ENCODE measurements at places on chromosomes 7 and 10.

- no peak for DNase-seq
Observed at GRCh38 chr7:85111761-85112160, 75.1 kb downstream of the SEMA3D start.

DNA sequence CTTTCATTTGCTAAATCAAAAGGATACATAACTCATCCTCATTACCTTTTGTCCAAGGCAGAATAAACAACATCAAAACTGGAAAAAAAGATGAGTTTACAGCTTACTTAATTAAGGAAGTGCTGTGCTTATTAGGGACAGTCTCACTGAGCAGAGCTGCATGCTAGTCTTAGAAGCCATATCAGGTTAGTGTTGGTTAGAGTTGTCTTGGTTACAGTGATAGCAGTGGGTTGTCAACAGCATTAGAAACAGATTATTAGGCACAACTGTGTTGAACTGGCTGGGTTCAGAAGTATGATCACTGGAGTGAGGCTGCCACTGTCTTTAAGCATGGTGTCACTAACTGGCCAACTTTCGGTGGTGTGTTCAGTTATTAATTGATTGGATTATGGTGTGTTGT lies 503.9 kb upstream of the IGFBP3 start:
- DNase-seq = no peak

DNA sequence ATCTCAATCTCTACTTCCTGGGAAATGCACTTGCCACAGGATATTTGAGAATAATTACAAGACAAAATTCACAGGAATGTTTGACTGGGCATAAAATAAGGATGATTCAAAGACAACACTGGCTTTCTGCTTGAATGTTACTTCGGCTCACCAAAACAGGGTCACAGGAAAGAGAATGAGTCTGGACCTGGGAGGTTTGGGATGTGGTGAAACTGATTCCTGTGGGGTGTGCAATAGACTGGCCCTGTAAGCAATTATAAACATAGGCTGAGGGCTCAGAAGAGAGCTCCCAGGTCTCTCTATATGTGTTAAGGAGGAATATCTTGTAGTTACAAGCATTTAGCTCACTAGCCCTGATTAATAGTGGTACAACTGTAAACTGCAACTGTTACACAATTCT lies 613.9 kb upstream of the CELF2 start:
- no peak for DNase-seq

DNA sequence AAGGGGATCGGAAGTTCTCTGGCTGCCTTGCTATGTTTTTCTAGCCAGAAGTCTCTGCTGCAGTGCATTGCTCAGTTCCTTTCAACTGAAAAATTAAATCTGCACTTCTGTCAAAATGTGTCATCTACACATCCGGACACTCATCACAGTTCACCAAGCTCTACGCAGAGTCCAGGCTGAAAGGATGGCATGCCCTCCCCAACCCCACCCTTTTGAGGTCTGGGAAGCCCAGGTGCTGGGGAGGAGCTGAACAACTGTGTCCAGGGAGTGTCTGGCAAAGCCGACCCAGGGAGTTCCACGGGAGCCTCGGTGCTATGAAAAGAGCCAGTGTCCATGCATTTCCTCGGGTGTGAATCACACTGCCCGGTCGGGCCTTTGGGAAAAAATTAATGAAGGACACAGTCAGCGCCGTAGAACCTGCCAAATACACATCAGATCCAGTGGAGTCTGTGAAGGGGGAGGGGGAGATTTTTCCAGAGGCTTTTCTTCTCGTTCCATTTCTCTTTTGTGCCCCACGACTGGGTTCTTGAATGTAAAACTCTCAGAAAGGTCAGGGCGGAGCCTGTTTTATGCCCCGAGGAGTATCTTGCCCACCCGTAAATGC lies 757 bp upstream of the PALS2 start:
- peak; percentile 20 for DNase-seq

DNA sequence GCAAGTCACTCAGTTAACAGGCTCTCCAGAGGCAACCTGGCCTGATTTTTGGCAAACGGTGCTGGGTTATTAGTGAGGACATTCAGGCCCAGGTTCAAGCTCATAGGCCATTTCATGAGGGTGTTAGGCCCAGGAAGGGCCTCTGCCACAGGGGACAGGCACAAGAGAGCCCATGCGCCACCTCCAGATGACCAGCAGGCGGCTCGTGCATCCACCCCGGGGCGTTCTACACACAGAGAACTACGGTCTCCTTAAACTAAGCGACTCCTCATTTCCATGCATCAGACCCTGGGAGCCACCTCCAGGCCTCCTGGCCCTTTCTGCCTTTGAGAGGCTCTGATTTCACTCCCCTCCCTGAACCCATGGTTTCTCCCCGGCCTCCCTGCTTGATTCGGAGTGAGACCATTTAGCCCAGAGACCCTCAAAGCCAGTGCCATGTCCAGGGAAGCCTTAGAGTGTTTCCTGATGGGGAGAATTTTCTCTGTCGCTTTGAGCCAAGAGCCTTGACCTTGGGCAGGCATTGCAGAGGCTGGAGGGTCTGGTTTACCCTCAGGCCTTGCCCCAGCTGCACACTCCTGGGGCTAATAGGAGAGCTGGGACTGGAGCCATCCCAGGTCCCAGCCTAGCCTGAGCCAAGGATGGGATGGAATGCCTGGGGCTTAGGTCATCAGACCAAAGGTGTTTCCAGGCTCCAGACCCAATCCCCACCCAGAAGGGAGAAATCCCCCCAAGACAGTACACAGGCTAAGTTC lies 188.0 kb downstream of the GRID1 start:
- no peak for DNase-seq

GRCh38 chr7:11298220-11298619 lies 324.5 kb downstream of the PHF14 start:
- DNase-seq = no peak

- DNase-seq = no peak
Observed at GRCh38 chr7:17118412-17118811, 180.0 kb upstream of the AHR start.

- no peak for DNase-seq
Observed at GRCh38 chr10:110462166-110463095, 35.3 kb upstream of the DUSP5 start.

DNA sequence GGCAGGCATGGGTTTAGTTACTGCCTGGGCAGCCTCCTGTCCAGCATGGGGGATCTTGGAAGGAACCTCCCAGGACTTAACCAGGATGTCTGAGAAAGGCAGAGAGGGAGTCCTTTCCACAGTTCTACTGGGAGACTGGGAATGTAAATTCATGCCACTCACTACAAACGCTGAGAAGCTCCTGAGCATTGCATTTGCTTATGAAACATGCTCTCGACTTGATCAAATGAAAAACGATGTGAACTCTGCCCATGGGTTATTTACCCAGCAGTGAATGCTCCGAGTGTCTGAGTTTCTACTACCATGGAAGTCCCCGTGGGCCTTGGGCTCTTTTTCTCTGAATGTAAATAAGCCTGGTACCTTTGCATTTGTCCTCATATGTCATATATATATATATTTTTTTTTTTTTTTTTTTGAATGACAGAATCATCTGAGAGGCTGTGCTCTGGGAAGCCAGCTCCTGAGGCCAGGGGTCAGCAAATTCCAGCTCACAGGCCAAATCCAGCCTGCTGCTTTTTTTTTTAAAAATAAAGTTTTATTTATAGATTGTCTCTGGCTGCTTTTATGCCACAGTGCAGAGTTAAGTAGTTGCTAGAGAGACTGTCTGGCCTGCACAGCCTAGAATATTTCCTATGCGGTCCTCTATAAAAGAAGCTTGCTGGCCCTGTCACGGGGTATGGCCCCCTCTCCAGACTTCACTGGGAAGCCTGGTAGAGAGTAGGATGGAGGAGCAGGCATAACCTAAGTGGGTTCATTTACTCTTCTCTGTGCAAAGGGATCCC lies 21.4 kb upstream of the RAPGEF5 start:
- no peak for DNase-seq

- DNase-seq = no peak
Observed at GRCh38 chr10:110827410-110827809, 44.3 kb upstream of the PDCD4 start.

DNA sequence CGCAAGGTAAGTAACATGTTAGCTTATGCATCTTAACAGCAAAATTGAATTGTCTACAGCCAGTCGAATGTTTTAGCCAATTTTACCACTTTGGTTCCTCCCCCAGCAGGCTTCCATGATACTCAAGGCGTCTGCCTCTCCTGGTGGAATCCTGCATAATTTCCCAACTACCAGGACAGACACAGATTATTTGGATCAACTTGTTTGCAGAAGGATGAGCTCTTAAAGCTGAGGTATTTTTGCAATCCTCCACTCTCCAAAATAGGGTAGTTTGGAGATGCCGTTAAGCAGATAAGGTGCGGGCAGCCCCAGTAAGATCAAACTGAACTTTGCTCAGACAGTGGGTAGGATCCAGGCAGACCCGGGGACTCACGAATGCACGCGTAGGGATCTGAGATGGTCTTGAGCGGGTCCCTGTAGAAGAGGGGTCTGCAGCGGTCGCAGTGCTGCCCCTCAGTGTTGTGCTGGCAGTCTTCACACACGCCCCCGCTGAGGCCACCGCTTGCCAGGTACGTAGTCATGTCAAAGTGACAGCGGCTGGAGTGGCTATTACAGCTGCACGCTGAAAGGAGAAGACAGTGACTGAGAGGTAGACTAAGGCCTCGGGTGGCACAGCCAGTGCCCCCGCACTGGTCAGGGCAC lies 27.4 kb downstream of the LAMB4 start:
- no peak for DNase-seq

DNA sequence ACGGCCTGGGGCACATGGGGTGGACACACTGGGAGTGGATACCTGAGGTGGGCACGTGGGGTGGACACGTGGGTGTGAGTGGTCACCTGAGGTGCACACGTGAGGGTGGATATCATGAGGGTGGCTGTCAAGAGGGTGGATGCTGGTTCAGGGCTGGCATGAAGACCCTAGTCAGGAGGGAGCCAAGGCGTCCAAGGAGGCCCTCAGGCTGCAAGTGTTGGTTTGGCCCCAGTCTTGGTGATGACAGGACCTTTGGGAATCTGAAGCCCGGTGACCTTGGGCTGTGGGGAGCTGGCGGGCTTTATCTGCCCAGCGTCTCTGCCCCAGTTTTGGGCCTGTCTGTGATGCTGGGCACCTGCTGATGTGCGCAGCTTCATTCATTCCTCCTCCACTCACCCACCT lies 24.9 kb upstream of the PFKFB3 start:
- DNase-seq = no peak

DNA sequence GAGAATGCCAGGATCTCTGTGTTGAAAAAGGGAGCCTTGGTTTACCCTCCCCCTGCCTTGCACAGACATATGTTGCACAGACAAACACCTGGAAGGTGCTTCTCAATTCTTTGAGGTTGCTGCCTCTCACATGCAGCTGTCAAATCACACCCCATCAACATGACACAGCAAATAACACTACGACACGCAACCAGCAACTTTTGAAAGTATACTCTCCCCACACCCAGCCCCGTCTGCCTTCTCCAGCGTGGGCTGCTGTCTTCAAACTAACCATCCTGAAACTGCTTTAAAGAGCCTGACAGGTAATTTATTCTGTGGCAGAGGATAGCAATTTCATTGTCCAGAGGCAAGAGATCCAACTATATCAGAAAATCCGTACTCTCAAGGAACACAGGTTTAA lies 136.1 kb downstream of the PLXNA4 start:
- no peak for DNase-seq

DNA sequence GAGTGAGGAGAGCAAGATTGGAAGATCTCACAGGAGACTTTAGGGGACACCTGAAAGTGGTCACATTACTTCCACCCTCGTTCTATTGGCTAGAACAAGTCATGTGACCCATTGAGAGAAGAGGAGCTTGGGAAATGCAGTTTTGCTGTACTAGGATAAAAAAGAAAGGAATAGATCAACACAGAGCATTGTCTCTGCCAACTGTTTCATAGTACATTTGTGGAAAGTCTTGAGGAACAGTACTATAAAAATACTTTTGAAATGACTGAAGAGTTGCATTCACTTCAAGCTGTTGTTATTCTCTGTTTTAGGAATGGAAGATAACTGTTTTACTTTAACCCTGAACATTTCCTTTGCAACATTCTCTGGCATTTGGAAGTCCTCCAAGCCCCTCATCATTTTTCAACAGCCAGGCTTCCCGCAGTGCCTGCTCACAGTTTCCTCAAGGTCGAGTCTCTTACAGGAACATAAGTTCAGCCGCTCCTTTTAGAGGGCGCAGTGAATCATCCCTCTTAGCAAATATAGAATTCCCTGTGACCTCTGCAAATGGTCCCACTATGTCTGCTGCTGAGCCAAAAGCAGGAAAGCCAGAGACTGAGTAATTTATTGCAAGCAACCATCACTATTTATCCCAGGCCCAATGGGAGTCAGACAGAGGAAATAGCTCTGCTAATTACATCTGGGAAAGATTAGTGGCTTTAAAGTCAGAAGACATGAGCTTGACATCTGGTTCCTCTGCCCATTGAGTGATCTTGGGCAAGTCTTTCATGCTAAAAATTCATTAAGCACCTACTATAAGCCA lies 40.7 kb downstream of the MRPL32 start:
- no peak for DNase-seq

DNA sequence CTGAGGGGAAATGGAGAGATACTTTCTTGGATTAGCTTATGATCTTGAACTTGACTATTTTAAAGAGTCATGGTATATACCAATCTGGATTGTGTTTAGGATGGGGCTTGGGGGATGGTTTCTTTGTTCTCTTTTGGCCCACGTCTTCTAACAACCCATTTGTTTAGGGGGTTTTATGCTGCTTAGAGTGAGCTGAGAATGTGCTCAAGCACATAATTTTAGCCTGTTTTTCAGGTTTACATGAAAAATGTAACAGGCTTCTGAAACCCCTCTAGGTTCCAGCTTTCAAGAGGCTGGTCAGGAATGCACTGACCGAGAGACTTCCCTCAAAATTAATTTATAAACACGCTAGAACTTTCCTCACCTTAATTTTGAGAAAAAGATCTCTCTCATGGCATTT lies 94.3 kb downstream of the AUTS2 start:
- no peak for DNase-seq

All from activated naive CD4-positive, alpha-beta T cell treated with anti-CD3 and anti-CD28 coated beads, Interleukin-2, amount 50 U/mL, for 16 hours (primary cell).